ENCODE measurements at places on chromosomes 2 and 18.

GRCh38 chr2:73080321-73081131, 9.0 kb upstream of the SFXN5 start:
- no peak for DNase-seq

GRCh38 chr18:933082-933481, 28.4 kb downstream of the ADCYAP1 start:
- DNase-seq, result no peak

DNA sequence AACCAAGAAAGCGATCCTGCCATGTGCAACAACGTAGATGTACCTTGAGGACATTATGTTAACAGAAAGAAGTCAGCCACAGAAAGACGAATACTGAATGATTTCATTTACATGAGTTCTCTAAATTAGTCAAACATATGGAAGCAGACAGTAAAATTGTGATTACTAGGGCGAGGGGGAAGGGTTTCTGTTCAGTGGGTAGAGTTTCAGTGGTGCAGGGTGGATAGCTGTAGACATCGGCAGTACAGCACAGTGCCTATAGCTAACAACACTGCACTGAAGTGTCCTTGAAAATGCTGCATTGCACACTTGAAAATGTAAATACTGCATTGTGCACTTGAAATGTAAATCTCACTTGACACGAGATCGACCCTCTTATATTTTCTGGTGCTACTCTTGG, 275.3 kb downstream of the GALR1 start:
- DNase-seq, result no peak

DNA sequence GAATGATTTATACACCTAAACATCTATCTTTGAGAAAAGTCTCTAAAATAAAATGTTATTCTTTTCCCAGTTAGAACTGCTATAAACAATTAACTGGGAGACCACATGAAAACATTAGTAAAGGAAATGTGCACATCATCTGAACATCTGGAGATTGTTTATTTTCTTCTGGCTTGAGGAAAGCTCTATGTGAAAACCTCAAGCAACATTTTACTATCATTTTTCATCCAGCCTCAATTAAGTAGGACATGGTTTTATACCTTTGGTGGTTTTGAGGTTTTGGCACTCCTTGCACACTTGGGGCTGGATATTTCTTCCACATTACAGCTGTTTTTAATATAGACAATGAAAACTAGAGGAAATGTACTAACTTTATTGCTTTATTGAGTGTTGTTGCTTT, 609.5 kb upstream of the SLC8A1 start:
- DNase-seq, result no peak

GRCh38 chr2:29124504-29124903, 9.3 kb downstream of the CLIP4 start:
- DNase-seq, result no peak

DNA sequence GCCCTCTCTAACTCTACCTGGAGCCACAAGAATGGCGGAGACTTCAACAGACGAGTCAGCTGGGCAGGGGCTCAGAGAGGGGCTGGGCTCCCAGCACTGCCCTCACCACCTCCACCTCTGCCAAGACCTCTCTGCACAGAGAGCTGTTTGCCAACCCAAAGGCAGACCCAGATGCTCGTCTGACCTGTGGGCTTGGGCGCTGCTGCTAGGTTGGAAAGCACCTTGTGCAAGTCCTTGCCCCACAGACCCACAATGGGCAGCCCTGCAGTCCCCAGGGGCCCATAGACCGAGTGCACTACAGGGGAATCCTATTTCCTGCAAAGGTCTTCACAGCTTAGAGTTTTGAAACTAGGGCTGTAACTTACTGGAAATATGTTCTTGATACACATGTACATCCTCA, 13.3 kb downstream of the ACKR3 start:
- DNase-seq, result no peak

GRCh38 chr2:15986068-15986560, 45.8 kb downstream of the MYCN start:
- DNase-seq, result no peak

DNA sequence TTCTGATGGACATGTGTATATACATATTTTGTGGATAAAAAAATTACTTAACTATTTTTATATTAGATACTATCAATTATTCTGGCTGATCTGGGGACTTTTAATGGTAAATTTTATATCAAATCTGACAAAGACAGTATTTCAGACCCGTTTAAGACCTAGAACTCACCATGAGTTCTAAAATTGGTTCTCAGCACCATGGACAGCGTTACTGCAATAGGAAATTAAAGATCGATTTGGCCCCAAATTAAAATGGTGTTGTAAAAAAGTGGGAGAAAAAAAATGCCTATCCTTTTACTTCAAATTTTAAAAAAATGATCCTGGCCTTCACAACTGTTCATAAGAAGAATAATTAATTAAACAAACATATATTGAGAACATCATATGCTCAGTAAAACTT, 919 bp upstream of the SCN2A start:
- no peak for DNase-seq

All from central memory CD4-positive, alpha-beta T cell (primary cell).